ENCODE measurements at places on chromosomes 1 and 21.
A peak's percentile ranks its signal among the peaks of the same experiment; 100 is the strongest.

GRCh38 chr1:183318433-183318832 is 99.7 kb downstream of the NMNAT2 start:
- DNase-seq, result peak; percentile 97

DNA sequence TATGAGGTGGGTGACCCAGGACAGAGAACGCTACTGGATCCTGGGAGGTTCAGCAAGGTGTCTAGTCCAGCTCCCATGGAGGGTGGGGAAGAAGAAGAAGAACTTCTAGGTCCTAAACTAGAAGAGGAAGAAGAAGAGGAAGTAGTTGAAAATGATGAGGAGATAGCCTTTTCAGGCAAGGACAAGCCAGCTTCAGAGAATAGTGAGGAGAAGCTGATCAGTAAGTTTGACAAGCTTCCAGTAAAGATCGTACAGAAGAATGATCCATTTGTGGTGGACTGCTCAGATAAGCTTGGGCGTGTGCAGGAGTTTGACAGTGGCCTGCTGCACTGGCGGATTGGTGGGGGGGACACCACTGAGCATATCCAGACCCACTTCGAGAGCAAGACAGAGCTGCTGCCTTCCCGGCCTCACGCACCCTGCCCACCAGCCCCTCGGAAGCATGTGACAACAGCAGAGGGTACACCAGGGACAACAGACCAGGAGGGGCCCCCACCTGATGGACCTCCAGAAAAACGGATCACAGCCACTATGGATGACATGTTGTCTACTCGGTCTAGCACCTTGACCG is 8.6 kb upstream of the PIGV start:
- no peak for DNase-seq

DNA sequence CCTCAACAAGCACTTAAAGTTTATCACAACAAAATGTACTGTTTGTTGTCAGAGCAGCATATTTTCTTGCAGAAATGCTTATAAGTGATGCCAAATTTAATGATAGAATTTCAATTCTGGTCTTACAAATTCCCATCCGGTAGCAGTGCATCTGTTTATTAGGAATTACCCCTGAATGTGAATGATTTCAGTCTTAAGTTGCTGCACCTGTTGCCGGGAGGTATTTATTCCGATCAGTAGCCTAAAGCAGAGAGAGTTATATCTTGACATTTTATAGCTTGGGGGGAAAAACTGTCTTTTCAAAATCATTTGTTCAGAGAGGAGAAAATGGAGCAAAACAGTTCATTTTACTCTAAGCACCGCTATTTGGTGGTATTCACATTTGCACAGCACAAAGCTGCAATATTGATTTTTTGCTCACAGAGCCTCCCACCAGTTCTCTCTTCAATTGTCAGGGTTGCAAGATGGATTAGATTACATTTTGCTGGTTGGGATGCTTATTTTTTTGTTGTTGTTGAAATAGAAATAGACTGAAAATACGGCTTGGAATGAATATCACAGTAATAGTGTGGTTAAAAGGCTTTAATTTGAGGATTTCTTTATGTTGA is 98.6 kb downstream of the ADGRL2 start:
- no peak for DNase-seq

GRCh38 chr1:22074803-22075202 is 22.3 kb downstream of the CDC42 start:
- no peak for DNase-seq

DNA sequence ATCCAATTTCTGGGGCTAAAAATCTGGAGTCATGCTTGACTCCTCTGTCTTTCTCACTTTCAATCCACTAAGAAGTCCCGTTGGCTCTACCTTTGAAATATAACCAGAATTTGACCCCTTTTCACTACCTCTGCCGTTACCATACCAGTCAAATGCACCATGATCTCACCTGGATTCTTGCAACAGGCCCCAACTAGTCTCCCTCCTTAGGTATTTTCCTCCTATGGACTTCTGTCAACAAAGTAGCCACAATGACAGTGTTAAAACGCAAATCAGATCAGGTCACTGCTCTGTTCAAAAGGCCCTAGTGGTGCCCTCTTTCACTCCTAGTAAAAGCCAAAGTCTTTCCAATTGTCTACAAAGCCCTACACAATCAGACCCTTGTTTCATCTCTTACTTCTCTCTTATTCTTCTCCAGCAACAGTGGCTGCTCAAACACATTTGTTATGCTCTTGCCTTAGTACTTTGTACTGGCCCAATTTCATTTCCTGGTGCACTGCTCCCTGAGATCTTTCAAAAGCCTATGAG is 35.7 kb upstream of the AGL start:
- no peak for DNase-seq

- no peak for DNase-seq
These were observed 196.5 kb downstream of the TOMM20 start for GRCh38 chr1:234932106-234932505.

DNA sequence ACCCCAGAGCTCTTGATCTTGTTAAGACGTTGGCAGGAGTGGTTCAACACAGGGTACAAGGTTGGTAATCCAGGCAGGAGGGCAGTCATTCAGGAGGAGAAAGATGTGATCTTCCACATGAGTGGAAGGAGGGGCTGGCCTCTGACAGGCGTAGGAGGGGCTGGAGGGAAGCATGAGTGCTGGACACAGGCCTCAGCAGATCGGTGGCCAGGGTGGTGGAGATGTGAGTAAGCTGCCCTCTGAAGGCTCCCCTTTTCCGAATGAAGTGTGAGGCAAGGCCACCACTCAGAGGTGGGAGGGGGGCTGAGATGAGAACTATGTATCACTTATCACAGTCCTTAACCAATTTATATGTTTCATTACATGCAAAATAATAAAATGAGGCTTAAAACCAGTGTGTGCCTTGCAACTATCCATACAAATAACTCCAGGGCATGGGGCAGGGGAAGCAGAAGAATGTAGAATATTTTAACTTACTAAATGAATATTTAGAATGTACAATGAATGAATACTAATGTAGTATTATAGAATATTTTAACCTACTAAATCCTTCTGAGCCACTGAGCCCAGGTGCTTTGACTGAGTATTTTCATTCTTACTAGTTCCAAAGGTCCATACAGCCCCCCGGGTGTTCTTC is 103.5 kb upstream of the TLR5 start:
- no peak for DNase-seq

DNA sequence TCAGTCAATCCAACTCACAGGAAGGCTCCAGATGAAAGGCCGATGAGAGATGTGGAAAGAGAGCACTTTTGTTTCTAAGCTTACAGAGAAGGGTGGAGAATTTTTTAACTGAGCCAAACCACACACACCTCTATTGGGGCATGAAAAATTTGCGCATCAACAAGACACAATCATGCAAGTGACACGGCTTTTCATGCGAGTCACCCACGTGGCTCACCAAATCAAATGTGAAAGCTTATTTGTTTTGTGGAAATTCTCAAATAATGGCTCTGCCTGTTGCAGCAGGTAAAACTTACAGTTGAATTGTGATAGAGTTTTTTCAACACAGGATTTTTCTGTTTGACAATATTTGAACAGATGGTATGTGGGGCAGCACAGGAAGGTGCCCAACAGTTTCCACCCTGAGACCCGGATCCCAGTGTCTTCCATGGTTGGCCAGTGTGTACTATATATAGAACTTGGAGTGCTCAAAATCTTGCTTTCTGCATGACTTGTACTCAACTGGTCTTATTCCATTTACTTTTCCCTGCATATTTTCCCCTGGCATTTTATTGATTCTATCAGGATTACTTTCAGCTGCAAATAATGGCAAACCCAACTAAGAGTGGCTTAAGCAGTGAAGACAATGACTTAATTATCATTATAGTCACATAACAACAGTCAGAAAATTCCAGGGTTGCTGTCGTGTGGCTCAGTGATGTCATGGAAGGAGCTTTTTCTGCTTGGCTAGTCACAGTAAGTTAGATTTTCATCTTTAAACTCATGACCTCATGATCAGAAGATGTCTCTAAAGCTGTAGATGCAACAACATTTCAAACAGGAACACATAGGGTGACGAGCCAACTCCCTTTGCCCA is 90.6 kb upstream of the SIM2 start:
- no peak for DNase-seq

DNA sequence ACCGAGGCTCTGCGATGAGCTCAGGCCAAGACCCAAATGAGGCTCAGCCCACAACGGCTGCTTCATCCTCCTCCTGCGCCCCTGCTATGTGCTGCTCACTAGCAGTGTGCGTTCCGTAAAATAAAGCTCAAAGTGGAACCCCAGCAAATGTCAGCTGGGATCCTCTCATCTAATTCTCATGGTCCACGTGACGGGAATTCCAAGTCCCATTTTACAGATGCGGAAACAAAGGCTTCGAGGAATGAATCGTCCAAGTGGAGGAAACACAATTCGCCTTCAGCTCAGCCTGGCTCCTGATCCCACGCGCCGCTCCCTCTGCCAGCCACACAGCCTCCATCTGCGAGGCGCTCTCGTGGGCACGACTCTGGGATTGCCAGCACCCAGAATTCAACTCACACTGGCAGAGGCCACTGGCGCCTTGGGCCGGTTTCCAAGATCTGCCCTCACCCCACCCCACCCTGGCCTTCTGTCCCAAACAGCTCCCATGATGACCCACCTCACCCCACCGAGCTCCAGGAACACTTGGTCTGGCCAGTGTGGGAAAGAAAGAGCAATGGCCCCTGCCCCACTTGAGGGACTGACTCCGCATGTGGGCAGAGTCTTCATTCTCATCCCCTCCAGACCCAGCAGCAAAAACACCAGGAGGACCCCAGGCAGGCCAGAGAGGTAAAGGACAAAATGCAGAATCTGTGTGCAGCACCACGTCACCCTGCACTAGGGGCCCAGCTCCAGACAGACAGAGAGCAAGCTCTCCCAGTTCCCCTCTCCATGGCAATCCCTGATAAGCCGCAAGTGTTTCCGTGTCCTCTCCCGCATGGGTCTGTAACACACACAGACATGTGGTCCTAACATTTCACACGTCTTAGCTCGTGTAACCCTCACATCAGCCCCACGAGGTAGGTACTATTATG is 10.5 kb downstream of the CASZ1 start:
- no peak for DNase-seq

GRCh38 chr1:168287237-168287664 is 6.6 kb downstream of the TBX19 start:
- peak; percentile 31 for DNase-seq

GRCh38 chr1:223133306-223133823 is 9.7 kb downstream of the TLR5 start:
- no peak for DNase-seq

DNA sequence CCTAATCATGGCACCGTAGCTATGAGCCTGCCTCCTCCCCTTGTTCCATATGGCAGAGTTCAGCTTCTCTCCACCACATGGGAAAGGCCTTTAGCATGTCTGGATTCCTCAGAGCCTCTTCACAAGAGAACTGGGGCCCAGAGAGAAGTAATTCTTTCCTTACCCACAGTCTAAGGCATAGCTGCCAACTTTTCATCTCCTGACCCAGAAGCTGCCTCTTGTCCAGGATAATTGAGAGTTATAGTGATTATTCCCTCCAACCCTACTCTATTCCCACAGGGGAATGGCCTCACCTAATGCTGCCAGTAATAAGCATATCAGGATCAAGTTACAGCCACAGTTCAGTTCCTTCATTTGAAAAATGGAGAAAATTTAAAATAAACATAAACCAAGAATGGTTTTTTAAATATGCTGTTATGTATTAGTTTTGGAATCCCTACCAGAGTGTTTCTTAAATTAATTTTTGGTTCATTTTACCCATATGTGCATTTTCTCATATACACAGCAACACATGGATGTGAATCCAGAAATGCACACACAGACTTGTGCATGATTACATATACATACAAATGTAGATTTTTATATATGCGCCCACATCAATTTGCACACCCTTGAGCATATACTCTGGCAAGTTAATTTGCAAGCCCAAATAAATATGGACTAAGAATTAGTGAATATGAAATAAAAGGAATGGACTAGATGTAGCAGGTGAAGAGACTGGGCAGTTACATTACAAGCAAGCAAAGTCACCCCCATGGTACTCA is 63.9 kb upstream of the WARS2 start:
- DNase-seq, result peak; percentile 72

DNA sequence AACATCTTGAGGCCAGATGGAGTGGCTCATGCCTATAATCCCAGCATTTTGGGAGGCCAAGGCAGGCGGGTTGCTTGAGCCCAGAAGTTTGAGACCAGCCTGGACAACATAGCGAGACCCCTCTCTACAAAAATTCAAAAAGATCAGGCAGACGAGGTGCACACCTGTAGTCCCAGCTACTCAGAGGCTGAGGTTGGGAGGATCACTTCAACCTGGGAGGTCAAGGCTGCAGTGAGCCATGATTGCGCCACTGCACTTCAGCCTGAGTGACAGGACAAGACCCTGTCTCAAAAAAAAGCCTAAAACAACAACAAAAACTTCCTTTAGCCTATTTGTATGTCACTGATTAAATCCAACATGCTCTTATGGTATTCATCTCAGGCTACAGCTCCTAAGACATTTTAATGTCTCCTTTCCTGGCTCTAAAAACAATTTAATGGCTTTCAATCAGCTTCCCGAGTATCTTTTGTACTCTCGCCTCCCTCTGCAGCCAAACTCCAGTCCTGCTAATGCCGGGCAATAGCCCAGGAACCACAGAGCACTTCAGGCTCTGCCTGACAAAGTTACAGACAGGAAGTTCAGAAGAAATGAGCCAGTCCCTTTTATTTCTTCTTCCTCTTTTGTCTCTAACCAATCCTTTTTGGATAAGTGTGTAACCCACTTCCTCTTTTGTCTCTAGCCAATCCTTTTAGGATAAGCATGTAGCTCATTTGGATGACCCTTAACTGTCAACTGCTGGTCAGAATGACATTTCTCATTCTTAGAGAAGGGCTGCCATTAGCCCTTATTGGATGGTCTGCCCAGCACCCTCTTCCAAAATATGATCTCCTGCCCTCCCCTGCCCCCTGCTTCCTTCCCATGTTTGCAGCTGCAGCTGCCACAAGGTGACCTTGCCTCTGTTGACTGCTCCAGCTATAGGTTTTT is 6.6 kb upstream of the DOP1B start:
- DNase-seq, result peak; percentile 23

GRCh38 chr1:199936441-199936840 is 91.1 kb upstream of the NR5A2 start:
- DNase-seq, result no peak

DNA sequence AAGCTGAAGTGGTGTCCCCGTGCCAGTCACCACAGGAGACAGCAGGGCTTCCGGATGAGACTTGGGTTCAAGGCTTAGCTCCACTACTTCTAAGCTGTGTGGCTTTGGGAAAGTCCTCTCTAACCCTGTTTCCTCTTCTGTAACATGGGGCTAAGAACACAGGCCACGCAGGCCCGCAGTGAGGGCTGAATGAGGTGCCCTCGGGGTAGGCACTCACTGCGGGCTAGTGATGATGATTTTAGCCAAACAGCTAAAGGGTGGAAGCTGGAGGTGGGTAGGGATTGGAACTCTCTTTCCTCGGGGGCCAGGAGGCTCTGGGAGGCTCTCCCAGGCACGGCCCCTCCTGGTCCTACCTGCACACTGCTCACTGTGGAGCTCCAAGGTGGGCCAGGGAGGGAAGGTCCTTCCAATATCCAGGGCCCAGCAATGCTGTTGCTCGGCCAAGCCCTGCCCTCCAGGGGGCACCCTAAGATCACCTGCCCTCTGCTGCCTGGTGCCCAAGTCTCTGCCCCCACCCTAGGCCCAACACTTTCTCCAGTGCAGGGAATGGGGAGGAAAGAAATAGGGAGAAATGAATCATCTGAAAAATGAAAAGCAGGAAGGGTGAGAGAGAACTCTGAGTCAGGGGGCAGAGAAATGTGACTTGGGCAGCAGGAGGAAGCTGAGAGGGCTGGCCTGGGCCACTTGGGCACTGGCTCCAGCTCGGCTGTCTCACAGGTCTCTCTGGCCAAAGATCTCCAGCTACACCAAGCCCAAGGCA is 19.2 kb upstream of the EVA1B start:
- peak; percentile 64 for DNase-seq
